ENCODE measurements at places on chromosomes 12 and 14. TPM values are rescaled to one million over a fixed set of nuclear protein-coding genes. Genes with fewer than 3 reads are reported as not detected.

DNA sequence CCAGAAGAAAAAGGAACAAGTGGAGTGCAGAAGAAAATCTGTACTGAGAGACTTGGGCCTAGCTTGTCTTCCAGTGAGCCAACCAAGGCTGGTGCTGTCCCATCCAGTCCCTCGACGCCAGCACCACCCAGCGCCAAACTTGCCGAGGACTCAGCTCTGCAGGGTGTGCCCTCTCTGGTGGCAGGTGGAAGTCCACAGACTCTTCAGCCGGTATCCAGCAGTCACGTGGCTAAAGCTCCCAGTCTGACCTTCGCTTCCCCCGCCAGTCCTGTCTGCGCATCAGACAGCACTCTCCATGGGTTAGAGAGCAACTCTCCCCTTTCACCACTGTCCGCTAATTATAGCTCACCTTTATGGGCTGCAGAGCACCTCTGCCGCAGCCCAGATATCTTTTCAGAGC, 15.6 kb downstream of the CIPC start:
- DNase-seq, result no peak

The HELB gene
- 10.6 TPM for total RNA-seq

GRCh38 chr12:25904442-25904841, 54.0 kb upstream of the RASSF8 start:
- DNase-seq, result no peak

The RNASE12 gene
- total RNA-seq, result not detected

GRCh38 chr12:125470838-125471783, 405.9 kb downstream of the AACS start:
- DNase-seq, result no peak

DNA sequence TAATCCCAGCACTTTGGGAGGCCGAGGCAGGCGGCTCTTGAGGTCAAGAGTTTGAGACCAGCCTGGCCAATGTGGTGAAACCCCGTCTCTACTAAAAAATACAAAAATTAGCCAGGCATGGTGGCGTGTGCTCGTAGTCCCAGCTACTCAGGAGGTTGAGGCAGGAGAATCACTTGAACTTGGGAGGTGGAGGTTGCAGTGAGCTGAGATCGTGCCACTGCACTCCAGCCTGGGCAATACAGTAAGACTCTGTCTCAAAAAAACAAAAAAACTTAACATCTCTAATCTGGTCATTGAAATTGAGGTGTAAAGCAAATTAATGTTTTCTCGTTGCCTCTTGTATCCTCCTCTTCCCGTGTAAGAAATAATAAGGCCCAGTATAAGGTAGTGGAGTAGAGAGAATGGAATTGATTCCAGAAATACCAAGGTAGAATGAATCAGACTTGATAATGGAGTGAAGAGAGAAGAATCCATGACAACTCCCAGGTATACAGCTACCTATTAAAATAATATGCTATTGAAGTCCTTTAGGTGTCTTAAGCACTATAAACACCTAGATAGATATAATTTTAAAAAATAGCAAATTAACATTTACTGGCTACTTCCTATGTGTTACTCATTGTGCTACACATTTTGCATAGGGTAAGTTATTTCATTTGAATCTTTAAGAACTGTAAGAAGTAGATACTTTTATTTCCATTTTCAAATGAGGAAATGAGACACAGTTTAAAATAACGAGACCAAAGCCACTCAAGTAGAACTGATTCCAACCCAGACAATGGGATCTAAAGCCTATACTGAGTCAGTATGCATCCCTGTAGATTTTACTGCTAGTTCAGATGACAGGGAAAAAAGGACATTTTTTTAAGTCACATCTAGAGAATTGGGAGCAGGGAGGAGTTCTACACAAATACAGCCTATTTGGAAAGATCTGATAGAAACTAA, 23.2 kb downstream of the RAP1B start:
- DNase-seq, result no peak

Data from cerebellum (tissue), 4 donors.